ENCODE measurements at places on chromosomes 7 and 10. TPM values are rescaled to one million over a fixed set of nuclear protein-coding genes. Genes with fewer than 3 reads are reported as not detected.

GRCh38 chr7:12229046-12229445, 18.0 kb downstream of the TMEM106B start:
- no peak for DNase-seq

- DNase-seq, result no peak
Measured at GRCh38 chr7:12357508-12357907, 46.2 kb downstream of the VWDE start.

GRCh38 chr7:24751484-24751883, 5.8 kb downstream of the GSDME start:
- DNase-seq, result no peak

GRCh38 chr7:118305671-118306070, 81.2 kb downstream of the ANKRD7 start:
- DNase-seq, result no peak

DNA sequence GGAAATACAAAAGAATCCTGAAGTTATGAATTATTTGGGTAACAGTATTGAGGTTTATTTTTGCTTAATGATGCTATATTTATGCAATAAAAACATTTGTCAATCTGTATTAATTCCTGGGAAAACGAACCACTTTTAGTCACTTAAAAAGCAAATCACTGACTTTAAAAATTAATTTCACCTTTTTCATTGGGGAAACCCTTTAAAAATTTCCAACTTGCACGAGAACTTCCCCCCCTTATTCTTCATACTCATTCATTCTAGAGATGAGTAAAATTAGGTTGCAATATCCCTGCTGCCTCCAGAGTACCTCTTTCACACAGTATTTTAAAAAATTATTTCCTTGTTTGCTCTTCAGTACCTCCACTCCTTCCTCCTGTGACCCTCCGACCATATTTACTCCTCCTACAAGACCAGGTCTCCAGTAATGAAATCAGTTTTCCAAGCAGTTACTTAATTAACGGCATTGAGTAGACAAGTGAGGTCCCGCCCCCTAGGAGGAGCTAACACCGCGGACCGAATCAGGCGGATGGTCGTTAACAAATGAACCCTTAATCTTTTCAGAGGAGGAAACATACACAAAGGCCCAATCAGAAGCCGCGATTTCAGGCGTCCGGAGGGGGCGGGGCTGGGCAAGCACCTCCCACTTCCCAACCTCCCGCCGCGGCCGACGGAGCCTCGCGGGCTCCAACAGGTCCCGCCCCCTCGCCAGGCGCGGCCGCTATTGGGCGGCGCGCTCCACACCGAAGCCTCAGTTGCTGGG, 465 bp upstream of the TRIM24 start:
- DNase-seq, result peak; percentile 99

- DNase-seq, result no peak
Measured at GRCh38 chr7:102978284-102978683, 65.5 kb downstream of the LRRC17 start.

LRRC61 gene
- 12.8 TPM for total RNA-seq

RARRES2 gene
- 0.46 TPM for total RNA-seq

OR2A12 gene
- total RNA-seq, result not detected

CDK14 gene
- 174 TPM for total RNA-seq

SPAM1 gene
- not detected for total RNA-seq

RGR gene
- total RNA-seq, result not detected
